ENCODE measurements at places on chromosomes 6 and 20.

- peaks cover 30% of the 10 kb centered on the region for H3K27me3 ChIP-seq
- DNase-seq, result no peak
- no peak overlapping the region for H3K27ac ChIP-seq
- no peaks in the 10 kb centered on the region for H3K4me1 ChIP-seq
- H3K4me3 ChIP-seq, result no peak overlapping the region
Measured at GRCh38 chr20:13202565-13202964, 18.5 kb upstream of the ISM1 start.

DNA sequence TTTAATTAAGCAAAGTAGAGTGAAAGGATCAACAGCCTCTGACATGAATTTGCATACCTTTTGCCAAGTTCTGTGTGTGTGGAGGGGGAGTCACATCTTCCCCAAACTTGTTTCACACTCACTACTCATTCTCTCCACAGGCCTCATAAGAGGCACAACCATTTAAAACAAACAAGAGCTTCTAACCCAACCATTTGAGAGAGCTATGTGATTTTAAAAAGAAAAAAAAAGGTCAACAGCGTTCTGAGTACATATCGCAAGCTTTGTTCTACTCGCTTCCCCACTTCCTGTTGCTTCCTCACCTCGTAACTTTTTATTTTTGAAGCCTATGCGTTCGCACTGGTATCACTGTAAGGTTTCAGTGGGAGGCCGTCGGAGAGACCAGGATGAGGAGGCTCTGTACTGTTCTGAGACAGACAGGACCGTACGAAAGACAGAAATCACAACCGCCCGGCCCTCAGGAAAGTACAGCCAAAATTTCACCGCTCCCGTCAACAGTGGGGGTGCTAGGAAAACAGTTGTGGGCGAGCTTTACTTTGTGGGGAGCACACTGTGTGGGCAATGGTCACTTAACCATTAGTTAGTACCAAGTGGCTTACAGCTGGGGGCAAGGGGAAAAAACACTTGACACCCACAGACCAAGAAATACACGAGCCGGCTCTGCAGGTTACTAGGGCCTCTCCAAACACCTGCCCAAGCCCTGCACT is 61.3 kb downstream of the TRERF1 start:
- H3K27me3 ChIP-seq, result no peaks in the 10 kb centered on the region
- H3K27ac ChIP-seq, result peak overlapping the region; percentile 97
- H3K4me1 ChIP-seq, result peaks cover 89% of the 10 kb centered on the region
- H3K4me3 ChIP-seq, result peak overlapping the region; percentile 74
- DNase-seq, result peak; percentile 54

DNA sequence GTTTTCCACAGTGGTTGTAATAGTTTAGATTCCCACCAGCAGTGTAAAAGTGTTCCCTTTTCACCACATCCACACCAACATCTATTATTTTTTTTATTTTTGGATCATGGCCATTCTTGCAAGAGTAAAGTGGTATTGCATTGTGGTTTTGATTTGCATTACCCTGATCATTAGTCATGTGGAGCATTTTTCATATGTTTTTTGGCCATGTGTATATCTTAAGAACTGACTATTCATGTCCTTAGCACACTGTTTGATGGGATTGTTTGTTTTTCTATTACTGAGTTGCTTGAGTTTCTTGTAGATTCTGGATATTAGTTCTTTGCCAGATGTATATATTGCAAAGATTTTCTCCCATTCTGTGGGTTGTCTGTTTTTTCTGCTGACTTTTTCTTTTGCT is 820.1 kb downstream of the TENT5A start:
- no peak overlapping the region for H3K27ac ChIP-seq
- no peak overlapping the region for H3K4me3 ChIP-seq
- H3K27me3 ChIP-seq, result no peaks in the 10 kb centered on the region
- DNase-seq, result no peak
- peaks cover 3% of the 10 kb centered on the region for H3K36me3 ChIP-seq

DNA sequence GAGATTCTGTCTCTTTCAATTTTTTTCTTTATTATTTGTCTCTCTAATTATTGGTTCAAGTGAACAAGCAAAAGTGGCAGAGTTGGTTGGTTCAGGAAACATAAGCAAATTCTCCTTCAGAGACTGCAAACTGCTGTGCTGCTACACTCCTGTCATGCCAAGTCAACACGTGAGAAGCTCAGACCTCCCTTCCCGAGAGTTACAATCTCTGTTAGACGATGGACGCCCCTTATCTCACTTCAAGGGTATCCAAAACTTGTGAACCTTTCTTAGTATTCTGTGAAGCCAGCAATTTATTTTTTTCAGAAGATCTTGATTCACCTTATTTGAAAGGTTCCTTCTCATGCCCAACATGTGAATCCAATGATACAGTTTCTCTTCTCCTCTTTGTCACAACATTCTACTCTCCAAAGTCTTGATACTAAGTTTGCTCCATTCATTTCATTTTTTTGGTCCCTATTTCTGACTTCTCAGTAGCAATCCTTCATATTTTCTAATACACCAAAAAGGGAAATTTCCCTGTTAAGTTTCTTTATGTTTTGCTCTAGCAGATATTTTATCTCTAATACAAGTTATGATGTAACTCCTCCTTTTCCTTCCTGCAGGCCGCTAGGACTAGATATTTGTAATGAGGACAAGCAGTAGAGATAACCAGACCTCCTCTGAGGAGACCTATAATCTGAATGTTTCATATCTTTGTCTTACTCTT is 448.8 kb upstream of the CITED2 start:
- no peaks in the 10 kb centered on the region for H3K4me1 ChIP-seq
- H3K4me3 ChIP-seq, result no peak overlapping the region
- H3K27ac ChIP-seq, result no peak overlapping the region
- H3K36me3 ChIP-seq, result no peaks in the 10 kb centered on the region
- no peak for DNase-seq
- peaks cover 30% of the 10 kb centered on the region for H3K27me3 ChIP-seq

DNA sequence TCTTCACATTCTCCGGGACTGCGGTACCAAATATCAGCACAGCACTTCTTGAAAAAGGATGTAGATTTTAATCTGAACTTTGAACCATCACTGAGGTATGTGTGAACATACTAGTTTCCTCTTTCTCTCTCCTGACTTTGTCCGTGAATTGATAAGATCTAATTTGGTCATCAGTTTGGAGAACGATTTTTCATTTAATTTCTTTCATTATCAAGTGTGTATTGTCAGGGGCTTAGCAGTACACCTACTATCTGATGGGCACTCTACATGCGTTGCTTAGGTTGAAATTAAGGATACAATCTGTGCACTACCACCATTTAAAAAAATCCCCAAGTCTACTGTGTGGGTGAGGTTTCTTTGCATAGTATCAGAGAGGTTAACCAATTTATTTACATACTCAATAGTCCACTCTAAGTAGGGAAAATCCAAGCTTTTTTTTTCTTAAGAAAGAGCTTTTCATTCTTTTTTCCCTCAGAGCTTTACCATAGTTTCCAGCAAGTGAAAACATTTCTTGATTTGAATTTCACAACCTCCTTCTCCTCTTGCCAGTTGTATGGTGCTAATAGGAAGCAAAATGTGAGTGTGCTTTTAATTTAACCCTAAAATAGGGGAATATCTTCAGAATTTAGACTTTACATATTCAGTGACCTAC is 105.4 kb upstream of the ESR1 start:
- H3K27me3 ChIP-seq, result no peaks in the 10 kb centered on the region
- peak overlapping the region; percentile 54 for H3K27ac ChIP-seq
- no peak for DNase-seq
- no peaks in the 10 kb centered on the region for H3K36me3 ChIP-seq

DNA sequence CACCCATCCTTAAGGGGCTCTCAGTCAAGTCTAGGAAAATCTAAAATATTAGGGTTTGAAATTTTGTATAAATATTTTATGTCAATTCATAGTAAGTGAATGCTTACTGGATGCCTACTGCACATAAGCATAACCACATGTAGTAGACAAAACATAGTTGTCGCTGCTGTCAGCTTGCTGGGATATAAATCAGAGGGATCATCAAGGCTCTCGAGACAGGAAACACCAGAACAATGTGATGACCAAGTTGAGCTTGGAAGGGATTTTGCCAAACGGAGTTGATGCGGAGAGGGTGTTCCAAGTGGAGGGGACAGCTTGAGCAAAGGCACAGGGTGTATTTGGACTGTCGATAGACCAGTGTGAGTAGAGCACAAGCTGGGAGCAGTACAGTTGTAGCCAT is 105.8 kb upstream of the SUPT3H start:
- H3K4me1 ChIP-seq, result no peaks in the 10 kb centered on the region
- peaks cover 6% of the 10 kb centered on the region for H3K36me3 ChIP-seq
- no peaks in the 10 kb centered on the region for H3K27me3 ChIP-seq
- no peak overlapping the region for H3K4me3 ChIP-seq
- DNase-seq, result no peak

GRCh38 chr6:166242888-166243287 is 65.3 kb downstream of the PRR18 start:
- no peak overlapping the region for H3K27ac ChIP-seq
- DNase-seq, result no peak
- H3K36me3 ChIP-seq, result no peaks in the 10 kb centered on the region
- peaks cover 10% of the 10 kb centered on the region for H3K27me3 ChIP-seq
- H3K4me3 ChIP-seq, result peak overlapping the region; percentile 25

- peaks cover 33% of the 10 kb centered on the region for H3K27me3 ChIP-seq
- H3K27ac ChIP-seq, result no peak overlapping the region
- no peak for DNase-seq
- H3K4me3 ChIP-seq, result no peak overlapping the region
- peaks cover 6% of the 10 kb centered on the region for H3K36me3 ChIP-seq
Measured at GRCh38 chr20:49999329-49999728, 16.5 kb downstream of the SNAI1 start.

DNA sequence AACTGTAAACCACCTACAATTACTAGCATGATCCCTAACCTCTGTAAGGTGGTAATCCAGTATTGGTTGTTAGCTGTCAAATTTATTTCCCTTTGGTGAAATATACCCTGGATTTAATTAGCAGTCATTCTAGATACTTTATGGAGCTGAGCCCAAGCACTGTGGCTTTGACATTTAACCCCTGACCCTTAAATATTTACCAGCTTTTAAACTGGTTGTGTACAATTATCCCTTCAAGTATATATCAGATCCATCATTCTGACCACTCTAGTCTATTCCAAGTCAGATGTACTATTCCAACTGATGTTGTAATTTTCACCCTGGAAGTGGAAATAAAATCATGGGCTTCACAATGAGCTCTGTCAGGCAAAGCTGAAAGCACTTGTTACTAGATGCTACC is 229.6 kb downstream of the FOXC1 start:
- no peaks in the 10 kb centered on the region for H3K4me1 ChIP-seq
- H3K4me3 ChIP-seq, result no peak overlapping the region
- H3K36me3 ChIP-seq, result no peaks in the 10 kb centered on the region
- H3K27ac ChIP-seq, result no peak overlapping the region

GRCh38 chr20:2564406-2564805 is 28.0 kb downstream of the TMC2 start:
- no peak overlapping the region for H3K27ac ChIP-seq
- H3K4me1 ChIP-seq, result no peaks in the 10 kb centered on the region
- no peak for DNase-seq

DNA sequence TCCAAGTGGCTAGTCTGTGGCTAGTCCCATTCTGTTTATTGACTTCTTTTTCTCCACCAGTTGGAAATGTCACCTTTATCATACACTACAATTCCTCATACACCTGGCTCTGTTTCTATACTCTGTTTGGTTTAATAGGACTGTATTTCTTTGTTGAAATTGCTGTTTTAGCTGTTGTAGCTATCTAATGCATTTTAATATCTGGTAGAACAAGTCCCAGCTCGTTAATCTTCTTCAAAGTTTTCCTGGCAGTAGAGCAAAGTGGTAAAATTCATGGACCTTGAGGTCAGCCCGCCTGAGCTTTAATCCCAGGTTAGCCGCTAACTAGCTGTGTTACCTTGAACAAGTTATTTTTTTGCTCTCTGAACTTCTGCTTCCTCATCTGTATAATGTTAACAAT is 9.9 kb upstream of the ASXL1 start:
- H3K4me3 ChIP-seq, result no peak overlapping the region
- no peaks in the 10 kb centered on the region for H3K4me1 ChIP-seq
- H3K27ac ChIP-seq, result no peak overlapping the region
- peaks cover 4% of the 10 kb centered on the region for H3K36me3 ChIP-seq
- no peak for DNase-seq
- H3K27me3 ChIP-seq, result no peaks in the 10 kb centered on the region

- H3K27me3 ChIP-seq, result no peaks in the 10 kb centered on the region
- H3K27ac ChIP-seq, result no peak overlapping the region
- no peaks in the 10 kb centered on the region for H3K36me3 ChIP-seq
- H3K4me3 ChIP-seq, result no peak overlapping the region
Measured at GRCh38 chr6:113564371-113565171, 292.6 kb upstream of the MARCKS start.

DNA sequence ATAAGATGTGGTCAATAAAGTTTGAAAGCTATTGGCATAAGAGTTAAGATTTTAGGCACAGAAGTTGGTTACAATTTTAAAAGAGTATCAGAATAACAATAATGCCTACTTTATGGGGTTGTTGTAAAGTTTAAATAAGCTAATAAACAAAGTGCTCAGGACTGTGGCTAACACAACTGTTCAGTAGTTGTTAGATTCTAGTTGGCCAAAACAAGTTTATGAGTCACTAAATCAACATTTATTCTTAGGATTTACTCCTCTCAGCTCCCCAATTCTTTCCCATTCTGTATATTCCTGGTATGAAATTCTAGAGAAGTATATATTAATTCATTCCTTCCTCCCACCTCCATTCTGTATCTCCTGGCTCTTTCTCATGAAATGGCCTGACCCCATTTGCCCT is 14.5 kb downstream of the RMND1 start:
- DNase-seq, result no peak
- H3K27me3 ChIP-seq, result no peaks in the 10 kb centered on the region
- H3K36me3 ChIP-seq, result peaks cover under 1% of the 10 kb centered on the region
- no peak overlapping the region for H3K4me3 ChIP-seq
- peaks cover 8% of the 10 kb centered on the region for H3K4me1 ChIP-seq

DNA sequence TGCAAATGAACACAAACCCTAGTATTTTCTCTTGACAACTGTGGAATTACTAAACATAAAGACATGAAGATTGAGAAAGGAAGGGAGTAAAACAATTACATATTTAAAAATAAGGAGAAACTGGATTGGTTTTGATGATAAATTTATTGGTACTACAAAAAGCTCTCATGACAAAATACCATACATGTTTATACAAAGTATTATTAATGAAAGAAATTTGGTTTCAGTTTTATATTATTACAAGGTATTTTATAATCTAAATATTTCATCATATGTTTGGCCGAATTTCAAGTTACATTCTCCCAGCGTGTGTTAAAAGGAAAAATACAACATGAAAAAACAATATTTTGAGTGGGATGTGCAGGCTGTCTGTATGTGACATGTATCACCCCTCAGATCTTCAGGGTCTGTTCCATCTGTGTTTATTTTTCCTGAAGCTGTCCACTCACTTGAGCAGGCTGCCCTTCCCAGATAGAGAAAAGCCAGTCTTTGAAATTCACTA is 568.4 kb downstream of the NKAIN2 start:
- no peak for DNase-seq
- H3K36me3 ChIP-seq, result no peaks in the 10 kb centered on the region
- no peak overlapping the region for H3K27ac ChIP-seq
- no peaks in the 10 kb centered on the region for H3K27me3 ChIP-seq
- no peaks in the 10 kb centered on the region for H3K4me1 ChIP-seq

Measured in effector memory CD8-positive, alpha-beta T cell (primary cell).